ENCODE measurements at places on chromosomes 6 and 20. TPM values are rescaled to one million over a fixed set of nuclear protein-coding genes. Genes with fewer than 3 reads are reported as not detected.

The PROKR2 gene
- not detected for total RNA-seq

The DEFB126 gene
- not detected for total RNA-seq

- no peak for DNase-seq
Observed at GRCh38 chr6:7803214-7803613, 77.3 kb downstream of the BMP6 start.

The CGA gene
- total RNA-seq = not detected

- DNase-seq = no peak
Observed at GRCh38 chr6:13354331-13355042, 26.1 kb upstream of the TBC1D7 start.

DNA sequence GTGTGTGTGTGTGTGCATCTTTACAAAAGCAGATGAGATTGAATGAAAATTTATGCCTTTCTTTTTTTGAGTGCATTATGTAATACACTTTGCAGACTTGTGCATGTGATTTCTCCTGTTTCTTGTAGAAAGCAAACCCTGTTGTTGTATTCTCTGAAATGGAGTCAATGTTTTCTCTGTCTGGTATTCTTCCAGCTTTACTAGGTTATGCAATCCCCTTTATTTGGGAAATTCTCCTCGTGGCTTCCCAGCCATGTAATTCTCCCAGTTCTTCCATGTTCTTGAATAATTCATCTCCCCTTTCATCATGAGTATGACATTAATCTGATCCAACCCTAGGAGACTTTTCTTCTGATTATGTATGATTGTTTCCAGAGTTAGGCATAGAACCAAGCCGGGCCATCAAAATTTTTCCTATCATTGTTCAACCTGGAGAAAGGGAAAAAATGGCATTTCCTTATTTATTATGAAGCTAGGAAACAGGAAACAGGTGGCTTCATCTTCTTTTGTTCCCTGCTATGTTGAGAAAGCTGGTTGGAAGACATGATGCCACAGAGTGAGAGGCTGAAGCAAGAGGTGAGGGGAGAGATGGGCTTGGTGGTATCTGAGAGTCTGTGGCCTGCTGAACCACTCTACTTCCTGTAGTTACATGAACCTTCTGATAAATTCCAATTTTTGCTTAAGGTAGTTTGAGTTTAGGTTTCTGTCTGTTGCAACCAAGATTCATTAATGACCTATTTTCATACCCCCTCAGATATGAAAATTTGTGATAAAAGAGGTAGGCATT lies 68.8 kb downstream of the PRL start:
- no peak for DNase-seq

The TNFRSF21 gene
- total RNA-seq = 2.1 TPM

GRCh38 chr6:22470454-22471131 lies 98.8 kb upstream of the HDGFL1 start:
- no peak for DNase-seq

- DNase-seq = no peak
Observed at GRCh38 chr20:12610871-12611270, 397.9 kb upstream of the SPTLC3 start.

DNA sequence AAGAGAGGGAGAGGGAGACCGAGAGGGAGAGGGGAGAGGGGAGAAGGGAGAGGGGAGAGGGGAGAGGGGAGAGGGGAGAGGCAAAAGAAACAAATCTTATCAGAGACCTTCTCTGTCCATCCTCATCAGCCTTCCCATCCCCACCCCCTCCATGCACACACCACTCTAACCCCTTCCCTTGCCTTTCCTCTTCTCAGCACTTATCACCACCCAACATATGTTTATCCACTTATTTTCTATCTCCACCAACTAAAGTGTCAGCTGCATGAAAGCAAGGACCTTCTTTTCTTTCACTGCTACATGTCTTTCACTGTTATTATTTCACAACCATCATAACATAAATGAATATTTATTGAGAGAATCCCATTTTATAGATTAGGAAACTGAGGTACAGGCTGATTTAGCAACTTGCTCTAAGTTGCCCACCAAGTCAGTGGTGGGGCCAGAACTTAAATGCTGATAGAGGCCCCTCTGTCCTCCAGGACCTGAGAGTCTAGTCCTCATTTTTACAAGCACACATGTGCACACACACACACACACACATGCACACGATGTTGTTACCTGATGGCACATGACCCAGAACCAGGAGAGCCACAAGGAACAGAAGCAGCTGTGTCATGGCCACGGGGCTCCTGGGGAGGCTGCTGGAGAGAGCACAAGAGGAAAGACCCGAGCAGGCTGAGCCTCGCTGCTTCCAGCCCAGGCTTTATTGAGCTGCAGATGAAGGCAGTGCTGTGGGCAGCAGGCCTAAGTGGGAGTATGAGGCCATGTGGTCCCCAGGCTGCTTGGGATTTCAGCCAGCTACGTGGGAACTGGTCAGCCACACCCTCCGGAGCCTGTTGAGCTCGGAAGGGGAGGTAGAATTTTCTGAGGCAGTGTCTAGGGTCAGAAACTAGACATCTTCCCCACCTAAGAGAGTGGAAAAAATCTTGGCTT lies 2.3 kb downstream of the DEFB124 start:
- no peak for DNase-seq

GRCh38 chr6:11054722-11055121 lies 10.6 kb upstream of the ELOVL2 start:
- no peak for DNase-seq

DNA sequence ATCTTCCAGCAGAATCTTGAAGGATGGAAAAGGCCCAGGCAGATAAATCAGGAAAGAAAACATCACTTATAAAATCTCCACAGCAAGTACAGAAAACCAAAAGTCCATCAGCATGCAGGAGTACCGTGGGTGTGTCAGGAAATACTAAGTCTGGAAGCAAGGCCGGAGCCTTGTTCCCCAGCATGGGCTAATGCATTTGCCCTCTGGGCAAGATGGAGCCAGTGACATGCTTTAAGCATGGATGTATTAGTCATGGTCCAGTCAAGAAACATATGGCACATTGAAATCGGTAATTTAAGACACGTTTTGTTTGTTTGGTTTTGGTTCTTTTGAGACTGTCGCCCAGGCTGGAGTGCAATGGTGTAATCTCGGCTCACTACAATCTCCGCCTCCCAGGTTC lies 506.0 kb upstream of the JARID2 start:
- DNase-seq = no peak

DNA sequence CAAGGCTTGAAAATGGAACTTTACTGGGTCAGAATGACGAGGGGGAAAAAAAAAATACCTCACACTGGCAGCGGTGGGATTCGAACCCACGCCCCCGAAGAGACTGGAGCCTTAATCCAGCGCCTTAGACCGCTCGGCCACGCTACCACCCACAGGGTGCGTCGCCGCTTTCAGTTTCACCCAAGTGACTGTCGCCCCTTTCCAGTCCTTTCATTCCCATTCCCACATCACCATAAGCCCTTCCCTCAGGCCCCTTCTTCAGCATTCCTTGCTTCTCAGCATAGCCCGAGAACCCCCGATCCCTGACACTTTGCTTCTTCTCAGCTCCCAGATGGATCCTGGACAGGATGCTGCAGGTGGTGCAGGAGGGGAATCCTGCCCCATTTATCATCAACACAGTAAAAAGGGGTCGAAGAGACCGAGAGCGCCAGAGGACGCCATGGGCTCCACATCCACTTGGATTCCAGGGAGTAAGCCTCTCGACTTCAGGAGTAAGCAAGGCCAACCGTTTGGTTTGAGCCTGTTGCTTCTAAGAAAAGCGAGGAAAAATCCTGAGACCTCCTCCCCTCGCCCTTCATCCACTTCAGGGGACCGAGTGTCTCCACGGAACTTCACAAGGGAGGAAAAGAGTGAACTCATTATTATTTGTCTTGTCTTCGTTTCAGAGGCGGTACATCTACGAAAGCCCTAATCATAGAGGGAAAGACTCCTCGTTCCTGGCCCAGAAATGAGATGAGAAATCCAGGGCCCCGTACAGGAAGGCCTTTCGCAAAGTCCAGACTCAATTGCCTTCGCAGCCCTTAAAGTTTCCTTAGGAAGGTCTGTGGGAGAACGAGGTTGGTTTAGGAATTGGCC lies 20.0 kb upstream of the TRIM27 start:
- DNase-seq = peak; percentile 80

DNA sequence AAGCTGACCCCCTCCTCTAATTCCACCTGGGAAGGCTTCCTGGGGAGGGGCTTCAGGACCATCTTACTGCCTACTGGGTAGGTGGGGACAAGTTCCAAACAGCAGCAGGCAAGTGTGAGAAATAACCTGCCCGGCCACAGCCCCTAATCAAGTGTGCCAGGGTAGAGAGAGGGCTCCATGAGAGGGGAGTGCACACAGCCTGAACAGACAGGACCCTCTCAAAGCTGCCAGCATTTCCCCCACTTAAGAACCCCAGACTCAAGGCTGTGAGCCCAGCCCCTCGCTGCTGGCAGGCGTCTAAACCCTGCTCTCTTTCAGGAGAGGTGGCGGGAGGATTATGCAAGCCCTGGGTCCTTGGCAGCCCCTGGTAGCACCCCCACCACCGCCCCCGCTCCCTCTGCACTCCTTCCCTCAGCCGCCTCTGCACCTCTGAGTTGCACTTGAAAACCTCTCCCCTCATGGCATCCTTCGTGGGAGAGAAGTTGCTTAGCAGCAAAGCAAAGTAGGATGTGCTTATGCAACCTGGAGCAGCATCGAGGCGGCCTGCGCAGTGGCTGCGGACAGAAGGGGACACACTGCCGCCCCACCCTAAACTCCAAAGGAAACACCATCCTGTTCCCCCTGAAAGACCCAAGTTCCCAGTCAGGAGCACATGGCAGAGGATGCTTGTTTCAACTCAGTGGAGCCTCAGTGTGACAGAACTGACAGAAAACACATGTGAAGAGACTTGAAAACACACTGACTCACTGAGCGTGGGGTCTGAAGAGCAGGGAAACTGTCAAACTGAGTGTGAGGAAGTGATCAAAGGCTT lies 10.5 kb downstream of the DDRGK1 start:
- peak; percentile 71 for DNase-seq

The TOX2 gene
- total RNA-seq = 0.88 TPM

- DNase-seq = peak; percentile 96
Observed at GRCh38 chr20:50144362-50144761, 9.2 kb downstream of the PEDS1 start.

DNA sequence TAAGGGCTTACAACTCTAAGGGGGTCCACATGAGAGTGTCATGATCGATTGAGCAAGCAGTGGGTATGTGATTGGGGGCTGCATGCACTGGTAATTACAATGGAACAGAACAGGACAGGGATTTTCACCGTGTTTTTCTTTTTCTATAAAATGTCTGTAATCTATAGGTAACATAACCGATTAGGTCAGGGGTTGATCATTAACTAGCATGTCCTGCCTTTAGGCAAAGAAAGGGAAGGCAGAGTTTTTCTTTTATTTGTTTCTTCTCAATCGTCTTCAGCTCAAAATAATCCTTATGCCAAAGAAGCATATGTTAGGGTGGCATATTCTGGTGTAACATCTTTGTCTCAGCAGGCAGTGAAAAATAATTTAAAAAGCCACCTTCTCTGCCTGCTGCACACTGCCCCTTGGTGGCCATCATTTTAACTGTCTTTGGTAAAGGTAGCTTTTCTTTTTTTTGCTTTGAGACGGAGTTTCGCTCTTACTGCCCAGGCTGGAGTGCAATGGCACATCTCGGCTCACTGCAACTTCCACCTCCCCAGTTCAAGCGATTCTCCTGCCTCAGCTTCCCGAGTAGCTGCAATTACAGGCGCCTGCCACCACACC lies 9.7 kb upstream of the CEP43 start:
- peak; percentile 79 for DNase-seq

The C6orf47 gene
- 21.2 TPM for total RNA-seq

The BFSP1 gene
- total RNA-seq = 1.8 TPM

DNA sequence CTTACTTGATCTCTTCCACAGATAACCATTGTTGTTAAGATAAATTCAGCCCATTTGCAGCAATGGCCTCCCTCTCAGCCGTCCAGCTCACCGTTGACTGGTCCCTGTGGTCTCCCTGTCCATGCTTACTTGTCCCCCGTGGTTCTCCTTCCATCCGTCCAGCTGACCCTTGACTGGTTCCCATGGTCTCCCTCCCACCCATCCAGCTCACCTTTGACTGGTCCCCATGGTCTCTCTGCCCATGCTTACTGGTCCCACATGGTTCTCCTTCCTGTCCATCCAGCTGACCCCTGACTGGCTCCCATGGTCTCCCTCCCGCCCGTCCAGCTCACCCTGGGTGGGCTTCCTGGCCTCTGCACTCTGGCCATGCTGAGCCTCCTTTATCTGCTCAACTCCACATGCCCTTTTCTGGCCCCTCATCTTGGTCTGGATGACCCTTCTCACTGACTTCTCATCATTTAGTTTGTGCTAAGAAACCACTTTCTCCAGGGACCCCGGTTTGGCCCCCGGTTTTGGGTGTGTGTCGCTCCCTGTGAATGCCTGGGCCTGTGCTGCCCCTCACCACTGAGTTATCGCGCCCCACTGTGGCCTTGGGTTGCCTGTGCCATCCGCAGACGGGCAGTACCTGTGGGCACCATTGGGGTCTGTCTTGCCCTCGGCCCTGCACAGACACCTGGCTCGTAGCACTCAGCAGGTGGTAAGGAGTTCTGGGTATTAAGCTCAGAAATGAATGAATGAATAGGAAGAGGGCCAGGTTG lies 146.4 kb downstream of the ERMARD start:
- DNase-seq = peak; percentile 63

- no peak for DNase-seq
Observed at GRCh38 chr6:35809809-35810208, 4.7 kb downstream of the LHFPL5 start.

The IMPG1 gene
- total RNA-seq = not detected

The TREM1 gene
- total RNA-seq = 1.8 TPM

The GUCA1A gene
- total RNA-seq = not detected

The OTOR gene
- not detected for total RNA-seq

The CFAP206 gene
- 0.88 TPM for total RNA-seq

GRCh38 chr6:36389353-36389752 lies 1.9 kb upstream of the ETV7 start:
- no peak for DNase-seq

The OR2H1 gene
- total RNA-seq = not detected

The NPEPL1 gene
- total RNA-seq = 26.8 TPM

The IRAK1BP1 gene
- total RNA-seq = 6.9 TPM

- DNase-seq = no peak
Observed at GRCh38 chr6:73176057-73176456, 49.2 kb downstream of the KHDC1L start.

DNA sequence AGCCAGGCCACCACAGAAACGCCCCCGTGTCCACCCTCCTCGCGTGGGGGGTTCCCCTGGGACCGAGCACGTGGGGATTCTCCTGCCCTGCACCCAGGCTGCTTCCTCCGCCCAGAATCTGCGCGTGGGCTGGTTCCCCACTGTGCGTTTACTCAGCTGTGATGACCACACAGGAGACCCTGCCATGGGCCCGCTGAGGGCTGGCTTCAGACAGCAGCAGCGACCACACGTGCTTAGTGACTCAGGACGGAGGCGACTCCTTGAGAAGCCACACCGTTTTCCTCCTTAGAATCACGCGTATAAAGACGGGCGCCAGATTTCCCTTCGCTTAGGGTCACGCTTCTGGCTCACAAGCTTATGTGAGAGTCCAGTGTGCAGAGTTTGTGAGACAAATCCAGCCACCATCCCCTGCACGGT lies 63.9 kb upstream of the PDE10A start:
- peak; percentile 72 for DNase-seq
